ENCODE measurements at places on chromosomes 7 and 10. TPM values are rescaled to one million over a fixed set of nuclear protein-coding genes. Genes with fewer than 3 reads are reported as not detected.

Gene NUPR2
- not detected for total RNA-seq

Gene PKD2L1
- total RNA-seq, result not detected

Gene SPDYE5
- not detected for total RNA-seq

Gene ADRA2A
- 0.49 TPM for total RNA-seq

Gene TMEM229A
- not detected for total RNA-seq

Gene IFIT2
- total RNA-seq, result 2.2 TPM

Gene CPA4
- total RNA-seq, result 0.59 TPM

Gene EGR2
- total RNA-seq, result 0.04 TPM

Gene ZCCHC24
- total RNA-seq, result 5.7 TPM

Gene TAC1
- not detected for total RNA-seq

Gene NRCAM
- total RNA-seq, result 87.2 TPM

Gene FEZF1
- not detected for total RNA-seq

Gene WEE2
- not detected for total RNA-seq

Gene FAM171A1
- total RNA-seq, result 26.8 TPM

Gene SFTPD
- total RNA-seq, result not detected

Gene CNTNAP2
- not detected for total RNA-seq

- DNase-seq, result no peak
Observed at GRCh38 chr10:88428442-88428841, 154.7 kb downstream of the RNLS start.

- no peak for DNase-seq
Observed at GRCh38 chr10:13820964-13821337, 234.2 kb downstream of the PRPF18 start.

GRCh38 chr10:49508249-49508648 is 30.7 kb downstream of the ERCC6 start:
- DNase-seq, result no peak

DNA sequence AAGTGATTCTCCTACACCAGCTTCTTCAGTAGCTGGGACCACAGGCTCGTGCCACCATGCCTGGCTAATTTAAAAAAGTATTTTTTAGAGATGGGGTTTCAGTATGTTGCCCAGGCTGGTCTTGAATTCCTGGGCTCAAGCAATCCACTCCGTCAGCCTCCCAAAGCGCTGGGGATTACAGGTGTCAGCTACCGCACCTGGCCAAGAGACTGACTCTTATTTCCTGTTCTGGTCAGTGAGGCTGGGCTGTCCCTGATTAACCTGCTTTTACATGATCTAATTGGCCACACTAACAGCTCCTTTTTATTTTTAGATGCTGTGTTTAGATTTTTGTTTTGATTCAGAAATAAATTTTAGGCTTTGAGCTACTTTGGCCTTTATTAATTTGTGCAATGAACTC is 203.9 kb downstream of the NXPH1 start:
- DNase-seq, result no peak

- DNase-seq, result no peak
Observed at GRCh38 chr10:21750424-21750823, 216.4 kb downstream of the MLLT10 start.

GRCh38 chr10:51073453-51074237 is 642 bp upstream of the PRKG1 start:
- DNase-seq, result no peak

DNA sequence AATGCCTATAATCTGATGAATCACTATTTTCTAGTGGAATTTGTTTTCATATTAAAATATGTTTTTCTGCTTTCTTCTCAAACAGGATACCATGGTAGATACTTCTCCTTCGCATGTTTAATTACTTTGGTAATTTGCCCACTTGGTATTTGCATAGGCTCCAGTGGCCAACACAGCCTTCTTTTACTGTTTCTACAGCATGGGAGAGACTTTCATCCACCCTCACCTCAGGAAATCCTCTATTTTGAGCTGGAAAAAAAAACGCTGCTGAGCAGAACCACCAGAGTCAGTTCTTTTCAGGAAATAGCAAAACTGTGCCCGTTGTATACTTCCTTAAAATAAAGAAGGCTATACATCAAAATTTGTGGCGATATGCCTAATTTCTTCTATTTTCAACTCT is 213.3 kb downstream of the MDFIC start:
- no peak for DNase-seq

DNA sequence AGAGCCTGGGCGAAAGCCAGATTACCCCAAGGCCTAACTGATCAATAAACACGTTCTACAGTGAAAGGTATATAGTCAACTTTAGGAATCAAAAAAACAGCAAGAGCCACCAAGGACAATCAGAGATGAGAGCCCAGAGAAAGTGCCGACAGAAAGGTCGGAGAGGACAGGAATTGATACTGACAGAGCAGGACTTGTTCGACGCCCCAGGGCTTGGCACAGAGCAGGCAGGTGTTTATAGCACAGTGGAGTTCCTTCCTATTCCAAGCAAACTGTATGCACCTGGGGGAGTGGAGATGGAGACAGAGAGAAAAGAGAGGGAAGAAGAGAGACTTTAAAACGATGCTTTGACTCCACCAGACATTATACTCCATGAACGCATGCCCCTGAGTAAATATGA is 39.5 kb downstream of the PPP1R3C start:
- DNase-seq, result no peak

GRCh38 chr7:131061158-131061557 is 266.5 kb upstream of the MKLN1 start:
- no peak for DNase-seq

DNA sequence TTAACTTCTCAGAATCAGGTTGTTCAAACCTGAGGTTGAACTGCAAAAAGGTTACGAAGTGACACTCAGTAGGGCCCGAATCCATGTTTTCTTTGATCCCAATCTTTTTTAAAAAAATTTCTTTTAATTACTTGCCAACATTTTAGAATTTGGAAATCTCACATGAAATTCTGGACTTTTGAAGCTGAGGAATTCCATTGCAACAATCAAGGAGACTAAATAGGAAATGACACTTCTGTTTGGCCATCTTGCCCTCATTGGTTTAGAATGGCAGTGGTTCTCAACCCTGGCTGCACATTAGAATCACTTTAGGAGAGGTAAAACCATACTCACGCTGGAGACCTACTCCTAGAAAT is 471 bp upstream of the TOMM7 start:
- DNase-seq, result no peak

DNA sequence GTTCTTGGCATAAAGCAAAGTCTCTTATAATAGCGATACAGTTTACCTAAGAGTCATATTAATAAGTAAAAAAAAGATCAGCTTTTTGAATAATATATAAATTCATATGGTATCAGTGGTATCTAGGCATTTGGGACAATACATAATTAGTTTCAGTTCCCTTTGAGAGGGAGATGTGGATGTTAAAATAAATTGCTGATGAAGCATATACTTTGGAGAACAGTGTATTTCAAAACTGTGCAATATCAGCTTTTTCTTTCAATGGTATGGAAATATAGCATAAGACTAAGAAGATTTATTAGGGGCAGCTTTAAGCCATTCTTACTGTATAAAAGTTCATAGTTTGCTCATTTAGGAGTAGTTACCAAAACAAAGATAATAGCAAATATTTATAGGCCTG is 35.5 kb downstream of the MDFIC start:
- DNase-seq, result no peak

- no peak for DNase-seq
Observed at GRCh38 chr7:117816727-117817126, 56.5 kb downstream of the CTTNBP2 start.

DNA sequence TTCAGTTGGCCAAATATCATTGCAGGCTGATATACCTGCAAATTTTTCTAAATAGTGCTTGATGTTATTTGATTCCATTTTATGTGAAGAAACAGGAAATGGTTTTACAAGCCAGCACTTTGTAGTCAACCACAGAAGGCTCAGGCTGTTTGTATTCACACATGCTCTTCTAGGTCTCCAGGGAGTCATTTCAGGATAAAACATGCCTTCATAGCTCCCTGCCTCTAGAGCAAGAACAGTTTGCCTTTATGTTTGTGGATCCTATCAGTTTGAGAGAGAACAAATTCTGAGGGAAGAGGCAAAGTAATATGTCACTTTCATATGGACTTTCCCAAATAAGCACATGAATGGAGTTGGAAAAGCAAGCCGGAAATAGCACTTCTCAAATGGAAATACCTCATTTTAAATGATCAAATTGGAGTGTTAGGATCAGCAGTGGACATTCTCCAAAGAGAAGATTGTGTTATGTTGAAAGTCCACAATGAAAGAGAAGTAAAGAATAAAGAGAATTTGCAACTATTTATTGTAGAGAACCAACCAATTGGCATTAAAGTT is 277.6 kb downstream of the KCND2 start:
- DNase-seq, result no peak

DNA sequence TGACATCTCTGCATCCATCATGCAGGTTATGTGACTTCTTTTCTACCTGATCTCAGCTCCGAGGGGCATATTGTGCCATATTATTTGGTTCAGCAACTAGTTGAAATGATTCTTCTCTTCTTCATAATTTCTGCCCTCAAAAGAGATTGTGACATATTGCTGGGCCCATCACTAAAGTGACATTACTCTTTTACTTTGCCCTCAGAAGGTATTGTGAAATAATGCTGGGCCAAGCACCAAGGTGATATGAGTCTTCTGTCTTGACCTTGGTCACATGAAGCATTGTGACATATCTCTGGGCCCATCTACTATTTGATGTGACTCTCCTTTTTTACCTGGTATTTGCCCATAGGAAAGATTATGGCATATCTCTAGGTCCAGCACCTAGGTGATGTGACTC is 33.9 kb upstream of the ZNF107 start:
- no peak for DNase-seq

DNA sequence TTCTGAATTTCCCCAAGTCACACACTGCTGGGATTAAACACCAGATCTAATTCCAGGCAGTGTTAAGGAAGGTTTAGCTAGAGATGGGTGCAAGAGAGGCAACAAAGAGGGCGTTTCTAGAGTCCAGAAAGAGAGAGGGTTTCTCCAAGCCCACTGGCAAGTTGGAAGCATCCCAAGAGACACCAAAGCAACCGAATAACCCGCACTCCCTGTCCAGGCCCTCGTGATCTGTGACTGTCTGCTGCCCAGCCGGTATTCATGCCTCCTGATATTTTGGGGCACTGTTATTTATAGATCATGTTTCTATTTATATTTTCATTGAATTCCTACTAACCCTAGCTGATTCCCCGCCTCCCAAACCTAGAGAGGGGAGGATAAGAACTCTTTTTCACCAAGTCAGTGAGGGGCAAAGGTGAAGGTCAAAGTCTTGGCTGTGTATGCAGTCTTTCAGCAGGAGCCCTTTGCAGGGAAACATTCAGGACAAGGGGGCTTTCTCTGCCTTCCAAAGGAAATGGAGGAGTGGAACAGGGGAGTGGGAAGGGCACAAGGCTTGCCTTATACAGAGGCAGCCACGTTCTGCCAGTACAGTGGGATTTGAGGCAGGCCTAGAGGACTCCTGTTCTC is 103.6 kb downstream of the SH3PXD2A start:
- no peak for DNase-seq

DNA sequence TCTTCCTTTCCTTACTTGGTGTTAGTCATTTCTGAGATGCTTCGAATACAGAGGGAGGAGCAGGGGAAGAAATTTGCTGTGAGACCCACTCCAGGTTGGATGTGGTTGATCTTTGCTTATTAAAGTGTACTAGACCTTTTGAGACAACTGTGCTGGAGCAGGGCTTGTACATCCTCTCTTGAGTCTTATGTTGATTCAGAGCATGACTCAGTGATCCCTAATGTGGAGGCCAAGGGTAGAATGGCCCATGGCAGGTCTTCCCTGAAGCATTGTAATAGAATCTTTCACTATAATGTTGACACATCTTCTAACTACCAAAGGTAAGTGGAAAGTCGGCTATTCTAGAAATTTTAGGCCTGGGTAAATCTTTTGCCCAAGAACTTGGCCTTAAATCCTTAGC is 17.0 kb upstream of the SFR1 start:
- no peak for DNase-seq

- no peak for DNase-seq
Observed at GRCh38 chr10:133180965-133181639, 21.1 kb downstream of the KNDC1 start.

GRCh38 chr10:15605740-15606369 is 113.9 kb downstream of the ITGA8 start:
- no peak for DNase-seq

GRCh38 chr10:16483241-16483917 is 38.3 kb downstream of the C1QL3 start:
- no peak for DNase-seq

- DNase-seq, result peak; percentile 39
Observed at GRCh38 chr10:25068152-25069058, 52.0 kb downstream of the THNSL1 start.

GRCh38 chr7:28921822-28922221 is 36.3 kb downstream of the TRIL start:
- peak; percentile 30 for DNase-seq

GRCh38 chr10:5589661-5590511 is 65.1 kb downstream of the CALML3 start:
- no peak for DNase-seq

GRCh38 chr7:95986178-95986764 is 213.9 kb downstream of the DYNC1I1 start:
- DNase-seq, result no peak
